Stimulated activated CD8-positive, alpha-beta memory T cell treated with anti-CD3 and anti-CD28 coated beads, Interleukin-4, amount 100 ng/mL, for 1 hour (primary cell): ENCODE measurements at places on chromosomes 13 and 19.
A peak's percentile ranks its signal among the peaks of the same experiment; 100 is the strongest.

- DNase-seq: no peak
These were observed 23.9 kb upstream of the OXGR1 start for GRCh38 chr13:97018029-97018819.

GRCh38 chr19:40444825-40445312 is 734 bp upstream of the SERTAD3 start:
- no peak for DNase-seq

DNA sequence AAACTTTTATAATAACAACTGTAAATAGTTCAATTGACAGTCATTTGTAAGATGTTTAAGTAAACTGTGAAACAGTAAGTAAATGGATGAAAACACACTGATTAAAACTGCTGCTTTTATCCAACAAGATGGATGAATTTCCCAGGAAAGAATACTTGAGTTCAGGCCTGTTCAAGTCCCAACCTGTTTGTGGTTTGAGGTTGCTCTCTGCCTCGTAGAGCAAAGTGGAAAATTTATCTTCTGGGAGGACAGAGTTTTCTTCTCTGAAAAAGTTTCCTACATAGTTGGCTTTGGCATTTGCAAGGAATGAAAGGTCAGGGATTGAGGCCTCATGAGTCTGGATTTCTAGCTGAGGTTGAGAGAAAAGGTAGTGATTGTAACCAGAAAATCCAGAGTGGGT is 15.2 kb upstream of the ZNF543 start:
- DNase-seq: no peak

GRCh38 chr19:41016488-41017071 is 25.5 kb downstream of the CYP2B6 start:
- no peak for DNase-seq

GRCh38 chr19:17602872-17603510 is 47.5 kb downstream of the COLGALT1 start:
- DNase-seq: no peak

DNA sequence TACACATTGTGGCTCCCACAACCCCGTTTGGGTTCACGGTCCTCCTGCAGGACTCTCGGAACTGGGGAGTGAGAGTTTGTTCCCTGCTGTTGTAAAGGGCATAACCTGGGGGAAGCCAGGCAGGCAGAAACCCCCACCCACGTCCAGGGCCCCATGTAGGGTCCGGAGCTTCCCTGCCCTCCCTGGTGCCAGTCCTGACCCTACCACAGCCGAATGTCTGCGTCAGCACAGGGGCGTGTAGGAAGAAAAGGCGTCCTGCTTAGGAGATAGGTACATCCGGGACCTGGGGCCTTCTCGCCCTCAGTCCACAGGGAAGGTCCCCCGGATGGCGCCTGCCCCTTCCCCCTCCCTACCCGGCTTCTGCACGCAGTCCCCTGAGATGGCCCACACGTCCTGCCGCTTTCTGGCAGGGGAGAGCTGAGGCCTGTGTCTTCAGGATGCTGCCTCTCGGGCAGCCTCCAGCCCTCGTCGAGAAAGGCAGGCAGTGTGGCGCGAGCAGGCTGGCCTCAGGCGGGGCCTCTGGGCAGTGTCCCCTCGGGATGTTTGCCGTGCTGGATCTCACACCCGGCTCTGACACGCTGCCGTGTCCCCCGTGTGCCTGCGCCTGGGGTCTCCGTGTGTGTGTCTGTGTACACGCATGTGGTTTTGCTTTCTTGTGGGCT is 19.1 kb downstream of the CSNK1G2 start:
- DNase-seq: no peak

- DNase-seq: no peak
These were observed 6.6 kb downstream of the SLITRK5 start for GRCh38 chr13:87677496-87678371.

GRCh38 chr13:43569658-43570057 is 217.1 kb downstream of the ENOX1 start:
- no peak for DNase-seq

GRCh38 chr13:113581871-113582270 is 2.7 kb upstream of the TFDP1 start:
- no peak for DNase-seq

GRCh38 chr19:1173845-1174809 is at the start of gene SBNO2:
TSS of gene SBNO2 (minus strand) at chr19:1174268. CDS start at chr19:1154276, 19,992 bp downstream.
- peak; percentile 72 for DNase-seq

DNA sequence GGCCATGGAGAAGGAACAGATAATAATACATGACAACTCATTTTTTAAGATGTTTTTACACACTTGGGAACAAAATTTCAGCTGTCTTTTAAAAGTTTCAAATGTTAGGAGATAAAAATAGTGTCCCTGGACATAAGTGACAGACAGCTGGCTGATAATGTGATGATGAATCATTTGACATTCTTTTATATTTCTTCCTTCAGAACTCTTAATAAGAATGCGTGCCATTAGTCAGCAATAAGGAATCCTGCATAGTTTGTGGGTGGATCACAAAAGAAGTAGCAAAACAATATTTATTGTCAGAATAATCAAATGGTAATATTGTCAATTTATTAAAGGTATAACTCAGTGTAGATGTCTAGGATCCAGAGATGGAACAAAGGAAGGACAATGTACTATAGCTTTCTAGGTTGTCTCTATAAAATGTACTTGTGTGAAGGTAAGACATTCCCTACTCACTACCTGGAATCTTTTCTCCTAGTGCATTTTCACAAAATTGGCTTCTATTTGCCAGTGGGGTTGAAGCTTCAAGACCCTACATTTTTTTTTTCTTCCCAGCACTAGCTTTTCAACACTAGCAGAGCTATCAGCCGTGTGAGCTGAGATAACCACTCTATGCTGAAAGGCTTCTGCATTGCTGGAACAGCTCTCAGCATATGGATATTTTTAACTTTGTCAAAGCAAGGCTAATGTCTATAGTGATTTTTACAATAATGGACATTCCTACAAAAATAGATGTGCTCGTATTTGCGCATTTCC is 175.6 kb upstream of the SLITRK6 start:
- no peak for DNase-seq

DNA sequence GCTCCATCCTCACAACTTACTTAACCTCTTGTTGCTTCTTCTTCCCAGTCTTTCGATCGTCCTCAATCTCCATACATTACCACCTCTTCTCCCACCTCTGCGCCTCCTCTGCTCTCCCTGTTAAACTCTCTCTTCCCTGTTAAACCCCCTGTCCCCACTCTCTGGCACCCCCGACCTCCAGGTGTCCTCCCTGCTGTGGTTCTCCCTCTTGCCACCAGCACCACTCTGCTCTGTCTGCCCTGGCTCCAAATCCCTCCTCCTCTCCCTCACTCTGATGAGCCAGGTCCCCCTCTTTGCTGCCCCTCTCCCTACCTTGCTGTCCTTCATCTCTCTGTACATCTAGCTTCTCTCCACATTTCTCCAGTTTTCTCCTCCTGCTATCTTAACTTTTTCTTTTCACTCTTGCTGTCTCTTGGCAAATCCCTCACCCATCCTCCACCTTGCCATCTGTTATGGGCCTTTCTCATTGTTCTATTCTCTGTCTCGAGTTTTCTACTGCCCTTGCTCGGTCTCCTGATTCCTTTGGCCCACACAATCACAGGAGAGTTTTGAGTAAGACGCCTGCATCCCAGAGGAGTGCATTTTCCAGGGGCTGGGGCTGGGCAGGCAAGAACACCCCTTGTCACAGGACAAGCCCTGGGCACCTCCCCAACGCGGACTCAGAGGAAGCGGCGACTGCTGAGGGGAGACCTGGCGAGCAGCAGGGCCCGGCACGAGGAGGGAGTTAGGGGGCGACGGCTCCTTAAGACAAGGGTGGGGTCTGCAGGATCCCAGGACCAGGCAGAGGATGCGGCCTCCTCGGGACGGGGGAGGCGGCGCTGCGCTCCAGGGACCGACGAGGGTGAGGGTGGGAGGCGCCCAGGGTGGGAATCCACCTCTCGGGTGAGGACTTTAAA is 21.4 kb upstream of the ERVV-1 start:
- no peak for DNase-seq

- DNase-seq: no peak
These were observed 431 bp downstream of the FUT3 start for GRCh38 chr19:5850743-5851293.

DNA sequence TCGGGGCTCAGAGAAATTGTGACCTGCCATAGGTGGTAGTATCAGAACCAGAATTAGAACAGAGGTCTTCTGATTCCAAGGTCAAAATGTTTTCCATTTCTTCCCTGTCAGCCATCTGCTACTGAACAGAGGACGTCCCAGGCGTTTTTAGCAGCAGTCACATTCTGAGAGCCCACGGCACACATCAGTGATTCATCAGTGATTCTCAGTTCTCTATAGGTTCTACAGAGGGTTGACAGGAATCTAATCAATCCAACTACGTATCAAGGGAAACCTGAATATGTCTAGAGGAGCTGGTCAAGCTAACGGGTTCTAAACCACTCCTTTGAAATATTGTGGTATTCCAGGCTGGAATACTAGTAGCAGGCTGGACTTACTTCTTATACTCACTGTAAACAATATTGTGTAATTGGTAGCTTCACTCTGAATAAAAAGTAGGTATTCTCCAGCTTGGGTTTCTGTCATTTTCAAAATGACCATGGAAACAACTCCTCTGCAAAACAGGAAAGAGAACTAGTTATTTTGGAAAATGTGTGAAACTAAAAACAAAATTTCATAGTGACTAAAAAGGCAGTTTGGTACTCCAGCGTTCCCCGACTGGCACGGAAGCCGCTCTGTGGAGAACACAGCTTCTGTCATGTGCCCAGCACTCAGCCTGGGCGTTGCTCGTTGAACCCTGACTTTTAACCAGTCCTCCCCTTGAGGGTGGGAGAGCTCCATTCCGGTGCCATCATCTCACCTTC is 43.2 kb downstream of the FLT3 start:
- DNase-seq: no peak

GRCh38 chr13:51739027-51739764 is 64.8 kb downstream of the DHRS12 start:
- DNase-seq: no peak

- no peak for DNase-seq
These were observed 869.0 kb upstream of the PRR20A start for GRCh38 chr13:56271686-56272085.

DNA sequence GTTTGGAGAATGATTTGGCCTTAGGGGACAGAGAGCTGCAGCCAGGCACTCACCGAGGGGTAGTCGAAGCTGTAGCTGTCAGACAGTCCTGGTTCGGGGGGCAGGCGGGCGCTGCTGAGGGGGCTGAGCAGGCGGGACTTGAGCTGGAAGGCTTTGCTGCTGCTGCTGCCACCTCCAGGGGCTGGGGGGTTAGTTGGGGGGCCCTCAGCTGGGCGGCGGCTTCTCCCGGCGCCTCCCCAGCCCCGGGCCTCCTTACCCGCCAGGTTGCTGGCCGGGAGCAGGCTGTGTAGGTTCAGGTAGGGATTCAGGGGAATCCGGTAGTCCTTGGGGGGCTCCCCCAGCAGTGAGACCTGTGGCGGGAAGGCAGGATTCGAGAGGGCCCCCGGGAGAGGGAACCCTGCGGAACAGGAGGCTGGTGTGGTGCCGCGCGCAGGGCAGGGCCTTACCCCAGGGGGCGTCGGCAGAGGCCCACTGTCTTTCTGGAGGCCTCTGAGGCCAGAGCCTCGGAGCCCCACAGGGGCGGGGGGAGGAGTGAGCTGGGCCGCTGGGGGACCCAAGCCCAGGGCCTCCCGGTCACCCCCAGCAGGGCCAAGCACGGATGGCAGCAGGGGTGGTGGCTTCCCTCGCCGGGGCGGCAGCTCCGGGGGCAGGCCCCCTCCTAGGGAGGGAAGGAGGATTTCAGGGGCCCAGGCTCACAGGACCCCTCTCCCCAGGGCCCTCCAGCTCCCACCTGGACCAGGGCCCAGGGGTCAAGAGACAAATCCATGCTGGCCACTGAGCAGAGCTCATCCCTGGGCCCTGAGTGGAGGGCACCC is 5.0 kb upstream of the FDX2 start:
- no peak for DNase-seq

GRCh38 chr19:47155148-47155547 is 24.5 kb downstream of the SAE1 start:
- DNase-seq: no peak

- DNase-seq: no peak
These were observed 408.6 kb downstream of the PCDH9 start for GRCh38 chr13:66821551-66821950.

- DNase-seq: no peak
These were observed 100.6 kb upstream of the FRY start for GRCh38 chr13:31930901-31931522.

GRCh38 chr19:29255006-29255405 is 42.1 kb upstream of the UQCRFS1 start:
- DNase-seq: no peak

- DNase-seq: no peak
These were observed 79.3 kb downstream of the PTPRS start for GRCh38 chr19:5261156-5261890.

DNA sequence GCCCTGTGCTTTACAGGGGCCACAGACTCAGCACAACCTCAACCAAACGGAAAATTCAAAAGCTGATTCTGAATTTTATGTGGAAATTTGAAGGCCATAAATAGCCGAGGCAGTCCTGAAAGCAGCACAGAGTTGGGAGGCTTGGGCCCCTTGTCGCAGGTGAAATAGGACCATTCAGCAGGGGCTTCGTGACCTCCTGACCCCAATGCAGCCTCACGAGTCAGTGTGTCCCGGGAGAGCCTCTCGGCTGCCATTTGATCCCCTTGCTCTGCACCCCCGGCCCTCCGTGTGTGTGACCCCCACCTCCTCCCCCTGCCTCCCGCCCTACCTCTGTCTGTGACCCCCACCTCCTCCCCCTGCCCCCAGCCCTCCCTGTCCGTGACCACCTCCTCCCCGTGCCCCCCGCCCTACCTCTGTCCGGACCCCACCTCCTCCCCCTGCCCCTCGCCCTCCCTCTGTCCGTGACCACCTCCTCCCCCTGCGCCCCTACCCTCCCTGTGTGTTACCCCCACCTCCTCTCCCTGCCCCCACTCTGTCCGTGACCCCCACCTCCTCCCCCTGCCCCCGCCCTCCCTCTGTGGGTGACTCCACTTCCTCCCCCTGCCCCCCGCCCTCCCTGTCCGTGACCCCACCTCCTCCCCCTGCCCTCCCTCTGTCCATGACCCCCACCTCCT is 41.7 kb upstream of the TFDP1 start:
- DNase-seq: no peak

- DNase-seq: no peak
These were observed 223.1 kb downstream of the MZT1 start for GRCh38 chr13:72504131-72504841.
